ENCODE measurements at places on chromosomes 13 and 19.

- DNase-seq, result no peak
Observed at GRCh38 chr19:48900477-48901406, 630 bp downstream of the NUCB1 start.

GRCh38 chr19:13089139-13089856 is 13.4 kb downstream of the LYL1 start:
- no peak for DNase-seq

- no peak for DNase-seq
Observed at GRCh38 chr13:98033277-98034247, 80.1 kb downstream of the IPO5 start.

DNA sequence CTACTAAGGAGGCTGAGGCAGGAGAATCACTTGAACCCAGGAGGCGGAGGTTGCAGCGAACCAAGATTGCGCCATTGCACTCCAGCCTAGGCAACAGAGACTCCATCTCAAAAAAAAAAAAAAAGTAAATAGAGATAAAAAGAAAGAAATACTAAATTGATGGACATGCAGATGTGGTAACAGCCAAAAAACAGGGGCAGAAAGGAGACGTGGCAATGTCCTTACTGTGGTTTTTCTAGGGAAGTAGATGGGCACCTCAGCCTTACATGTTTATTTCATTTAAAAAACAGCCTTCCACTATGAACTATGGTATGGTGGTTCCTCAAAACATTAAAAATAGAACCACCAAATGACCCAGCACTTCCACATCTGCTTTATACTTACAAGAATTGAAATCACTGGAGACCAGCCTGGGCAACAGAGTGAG is 6.5 kb upstream of the EIF3G start:
- DNase-seq, result no peak

- DNase-seq, result no peak
Observed at GRCh38 chr19:15976836-15977689, 28.3 kb downstream of the OR10H4 start.

DNA sequence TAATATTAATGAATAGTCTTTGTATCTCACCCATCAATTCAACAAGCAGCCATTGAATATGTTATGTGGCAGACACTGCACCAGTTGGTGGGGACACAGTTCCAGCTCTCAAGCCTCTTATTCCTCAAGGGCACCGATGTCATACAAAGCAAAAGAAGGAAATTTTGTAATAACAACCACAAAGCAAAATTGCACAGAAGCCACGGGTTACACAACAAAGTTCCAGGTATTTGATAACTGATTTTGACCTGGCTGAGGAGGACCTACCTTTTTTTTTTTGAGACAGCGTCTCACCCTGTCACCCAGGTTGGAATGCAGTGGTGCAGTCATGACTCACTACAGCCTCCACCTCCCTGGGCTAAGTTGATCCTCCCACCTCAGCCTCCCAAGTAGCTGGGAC is 266.7 kb downstream of the FOXO1 start:
- no peak for DNase-seq

GRCh38 chr19:45767881-45768654 is 984 bp downstream of the SIX5 start:
- no peak for DNase-seq

GRCh38 chr13:111409413-111409812 is 89.0 kb downstream of the TEX29 start:
- no peak for DNase-seq
